NCI-H526 treated with DMSO at 0.1 percent for 48 hours (cell line): ENCODE measurements at places on chromosomes 6 and 20.

GRCh38 chr20:59205044-59205443, 41.4 kb downstream of the ZNF831 start:
- no peak for DNase-seq

- no peak for DNase-seq
Measured at GRCh38 chr6:130967502-130968445, 95.3 kb downstream of the EPB41L2 start.

- no peak for DNase-seq
Measured at GRCh38 chr20:34859826-34860545, 12.7 kb downstream of the GGT7 start.

DNA sequence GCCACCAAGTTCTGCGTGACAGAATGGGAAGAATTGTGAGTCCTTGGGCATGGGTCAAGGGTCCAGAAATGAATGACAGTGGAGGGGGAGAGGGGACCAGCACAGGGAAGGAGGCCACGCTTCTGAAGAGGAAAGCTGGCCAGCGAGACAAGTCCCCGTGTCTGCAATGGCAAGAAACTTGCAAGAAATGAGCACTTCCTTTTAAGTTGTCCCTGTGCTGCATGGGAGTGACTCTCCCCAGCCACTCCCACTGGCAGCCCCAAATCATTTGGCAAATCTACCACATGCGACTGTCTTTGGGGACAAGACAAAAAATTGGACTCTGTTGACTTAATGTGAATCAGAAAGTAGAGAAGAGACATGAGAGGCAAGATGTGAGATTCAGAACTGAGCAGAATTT, 242.2 kb upstream of the RREB1 start:
- DNase-seq = no peak

DNA sequence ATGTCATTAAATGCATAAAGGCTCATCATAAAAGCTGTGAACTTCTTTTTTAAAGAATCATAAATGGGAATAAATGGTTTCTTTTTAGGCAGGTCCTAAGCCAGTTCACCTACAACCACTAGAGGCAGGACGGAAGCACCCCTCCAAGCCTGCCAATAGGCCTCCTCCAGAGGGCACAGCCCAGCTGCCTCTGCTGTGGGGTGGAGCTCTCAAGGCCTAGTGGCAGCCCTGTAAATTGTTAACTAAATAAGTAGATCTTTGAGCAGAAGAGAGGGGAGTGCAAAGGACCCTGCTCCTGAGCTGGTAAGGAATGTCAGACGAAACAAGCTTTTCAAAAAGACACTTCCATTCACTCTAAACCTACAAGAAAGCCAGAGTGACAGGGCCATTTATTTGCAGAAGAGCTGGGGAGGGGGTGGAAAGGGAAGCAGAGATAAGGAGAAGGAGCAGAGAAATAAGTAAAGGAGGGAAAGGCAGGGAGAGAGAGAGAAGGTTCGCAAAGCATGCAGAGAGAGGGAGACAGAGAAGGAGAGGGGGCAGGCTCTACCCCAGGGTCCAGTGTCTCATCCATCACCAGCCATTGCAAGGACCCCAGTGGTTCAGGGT, 18.0 kb upstream of the MAFB start:
- DNase-seq = no peak
